ENCODE measurements at places on chromosomes 3 and 15.

DNA sequence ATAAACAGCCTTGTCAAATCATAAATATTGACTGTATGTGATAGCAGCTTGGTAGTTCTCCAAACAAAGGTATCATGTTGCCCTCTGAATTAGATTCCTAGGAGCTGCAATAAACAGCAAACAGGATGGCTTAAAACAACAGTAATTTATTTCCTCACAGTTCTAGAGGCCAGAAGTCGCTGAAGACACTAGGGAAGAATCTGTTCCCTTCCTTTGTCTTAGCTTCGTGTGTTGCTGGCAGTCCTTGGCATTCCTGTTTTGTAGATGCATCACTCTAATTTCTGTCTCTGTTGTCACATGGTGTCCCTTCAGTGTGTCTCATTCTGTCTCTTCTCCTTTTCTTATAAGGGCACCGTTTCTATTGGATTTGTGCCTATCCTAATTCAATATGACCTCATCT lies 679.3 kb downstream of the OTOL1 start:
- no peak for DNase-seq

DNA sequence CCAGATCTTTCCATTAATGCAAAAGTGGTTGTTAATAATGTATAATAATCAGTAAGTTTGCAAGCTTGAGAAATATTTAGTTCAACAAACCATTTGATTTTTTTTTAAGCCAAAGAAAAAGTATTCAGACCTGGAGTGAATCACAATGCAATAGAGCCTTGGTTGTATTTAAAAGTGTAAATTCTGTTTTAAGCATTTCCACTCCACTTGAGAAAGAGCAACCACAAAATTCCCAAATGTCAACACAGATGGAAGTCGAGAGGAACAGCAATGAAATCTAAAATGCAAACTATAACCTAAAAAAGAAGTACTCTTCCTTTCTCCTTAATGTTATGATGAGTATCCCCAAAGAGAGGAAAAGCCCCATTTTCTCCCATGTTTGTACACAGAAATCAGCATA lies 20.2 kb downstream of the GBE1 start:
- DNase-seq = no peak

- no peak for DNase-seq
Observed at GRCh38 chr3:6229778-6230410, 631.0 kb upstream of the GRM7 start.

DNA sequence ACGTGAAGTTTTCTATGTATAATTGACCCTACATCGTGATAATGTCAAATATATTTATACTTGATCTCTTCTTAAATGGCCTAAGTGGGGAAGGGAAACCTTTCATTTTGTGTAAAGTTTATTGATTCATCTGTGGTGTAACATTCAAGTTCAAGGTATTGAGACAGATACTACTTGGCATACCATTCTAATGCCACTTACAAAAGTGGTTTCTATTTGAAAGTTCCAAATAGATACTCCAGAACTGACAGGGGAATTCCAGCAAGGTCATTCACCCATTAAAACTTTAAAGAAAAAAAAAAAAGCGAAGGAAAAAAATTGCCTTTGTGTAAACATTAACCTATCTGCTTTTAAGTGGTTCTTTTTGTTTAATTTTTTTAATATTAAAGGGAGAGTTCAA lies 45.3 kb upstream of the MAP3K13 start:
- no peak for DNase-seq

GRCh38 chr15:87687523-87687870 lies 569.0 kb downstream of the NTRK3 start:
- no peak for DNase-seq

DNA sequence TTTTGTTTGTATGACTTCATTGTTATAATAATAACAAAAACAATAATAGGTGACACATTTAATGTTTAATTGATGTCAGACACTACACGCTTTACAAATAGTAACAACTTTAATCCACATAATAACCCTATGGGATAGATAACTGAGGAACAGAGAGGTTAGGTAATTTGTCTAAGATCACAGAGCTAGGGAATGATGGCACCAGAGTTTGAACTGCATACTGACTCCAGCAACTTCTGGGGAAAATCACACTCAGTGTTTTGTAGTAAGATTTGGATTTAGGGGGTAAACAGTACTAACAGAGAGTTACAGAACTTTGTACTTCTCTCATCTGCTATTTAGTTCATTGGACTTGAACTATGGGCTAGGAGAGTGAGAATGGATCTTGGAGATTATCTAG lies 66.0 kb downstream of the CMSS1 start:
- DNase-seq = no peak

GRCh38 chr15:98881526-98882520 lies 125.8 kb downstream of the PGPEP1L start:
- no peak for DNase-seq

DNA sequence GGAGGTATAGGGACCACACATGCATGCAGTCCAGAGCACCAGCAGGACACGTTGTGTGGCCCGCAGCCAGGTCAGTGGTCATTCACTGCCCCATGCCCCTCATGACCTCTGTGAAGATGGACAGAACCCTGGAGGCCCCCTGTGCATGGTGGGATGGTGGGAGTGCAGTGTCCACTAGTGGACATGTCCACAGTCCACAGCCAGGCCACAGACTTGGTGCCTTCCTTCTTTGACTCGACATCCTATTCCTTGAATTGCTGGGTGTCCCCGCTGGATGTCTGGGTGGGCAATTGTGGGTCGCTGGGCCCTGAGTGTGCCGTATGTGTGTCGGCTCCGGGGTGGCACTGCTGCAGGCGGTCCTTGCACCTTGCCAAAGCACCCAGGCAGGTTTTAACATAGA lies 35.7 kb downstream of the KLF15 start:
- no peak for DNase-seq

DNA sequence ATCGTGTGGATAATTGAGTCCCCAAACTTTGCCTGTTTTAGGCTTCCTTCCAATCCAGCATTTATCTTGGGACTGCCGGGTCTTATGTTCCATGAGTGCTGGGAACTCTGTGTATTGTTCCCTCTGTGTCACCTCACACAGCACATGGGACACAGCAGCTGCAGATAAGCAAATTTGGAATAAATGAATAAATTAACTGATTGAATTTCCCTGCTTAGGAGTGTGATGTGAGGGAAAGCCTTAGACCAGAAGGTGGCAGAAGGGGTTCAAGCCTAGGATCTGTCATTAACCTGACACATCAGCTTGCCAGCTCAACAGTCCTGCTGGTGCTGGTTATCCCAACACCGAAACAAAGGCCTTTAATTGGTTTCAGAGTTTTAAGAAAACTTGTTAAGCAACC lies 114.3 kb downstream of the OXSM start:
- DNase-seq = no peak

GRCh38 chr3:11591391-11592282 lies 52.1 kb downstream of the VGLL4 start:
- DNase-seq = peak; percentile 70

DNA sequence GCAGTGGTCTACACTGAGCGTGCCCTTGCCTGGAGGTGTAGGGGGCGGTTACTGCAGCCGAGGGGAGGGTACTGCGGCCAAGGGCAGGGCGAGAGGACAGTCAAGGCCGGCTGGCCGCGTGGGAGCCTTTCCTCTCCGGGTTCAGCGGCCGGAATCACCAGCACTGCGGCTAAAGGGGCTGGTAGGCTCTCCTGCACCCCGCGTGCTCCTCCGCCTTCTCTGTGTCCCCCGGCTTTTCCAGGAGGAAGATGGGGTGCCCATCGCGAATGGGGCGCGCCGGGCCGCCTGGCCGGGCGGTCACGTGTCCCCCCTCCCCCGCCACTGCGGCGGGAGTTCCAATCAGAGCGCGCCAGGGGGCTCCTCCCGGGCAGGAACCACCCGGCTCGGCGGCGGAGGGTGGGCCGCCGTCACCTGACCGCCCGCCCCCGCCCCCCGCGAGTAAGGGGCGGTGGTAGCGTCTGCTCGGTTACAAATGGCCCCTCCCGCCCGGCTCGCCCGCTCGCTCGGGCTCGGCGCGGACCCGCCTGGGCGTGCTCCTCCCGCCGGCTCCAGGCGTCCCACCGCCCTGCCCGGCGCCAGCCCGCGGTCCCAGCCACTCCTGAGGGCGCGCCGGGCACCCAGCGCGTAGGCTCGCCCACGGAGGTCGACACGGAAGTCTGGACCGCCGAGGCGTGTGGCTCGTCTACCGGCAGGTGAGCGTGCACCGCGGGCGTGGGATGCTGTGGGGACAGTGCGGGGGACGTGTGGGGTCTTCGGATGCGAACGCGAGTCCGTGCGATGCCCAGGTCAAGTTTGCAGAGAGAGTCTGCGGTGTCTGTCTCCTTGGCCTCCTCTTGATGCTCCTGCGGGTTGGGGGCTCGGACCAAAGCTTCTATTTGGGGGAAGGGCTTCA lies 242.6 kb upstream of the TOPAZ1 start:
- DNase-seq = no peak

DNA sequence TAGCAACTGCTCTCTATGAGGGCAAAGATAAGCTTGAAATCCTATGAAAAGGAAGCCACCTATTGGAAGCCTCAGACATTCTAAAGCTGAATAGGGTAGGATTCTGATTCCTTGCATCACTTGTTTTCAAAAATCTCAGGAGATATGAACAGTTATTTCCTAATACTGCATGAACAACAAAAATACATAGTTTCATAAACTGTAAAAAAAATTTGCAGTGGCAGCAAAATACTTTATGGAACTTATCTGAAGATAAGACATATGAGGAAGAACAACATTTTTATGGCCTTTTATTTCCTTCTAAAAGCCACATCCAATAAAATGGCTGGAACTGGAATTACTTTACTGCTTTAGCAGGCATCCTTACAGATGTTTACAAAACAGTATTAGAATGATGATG lies 29.9 kb downstream of the AP3S2 start:
- no peak for DNase-seq

GRCh38 chr15:81894061-81894460 lies 151.8 kb downstream of the MEX3B start:
- no peak for DNase-seq

Data from non-pigmented ciliary epithelial cell (primary cell).